ENCODE measurements at places on chromosomes 16 and 17.
A peak's percentile ranks its signal among the peaks of the same experiment; 100 is the strongest.

- DNase-seq: no peak
Measured at GRCh38 chr17:33050611-33051140, 59.0 kb downstream of the SPACA3 start.

DNA sequence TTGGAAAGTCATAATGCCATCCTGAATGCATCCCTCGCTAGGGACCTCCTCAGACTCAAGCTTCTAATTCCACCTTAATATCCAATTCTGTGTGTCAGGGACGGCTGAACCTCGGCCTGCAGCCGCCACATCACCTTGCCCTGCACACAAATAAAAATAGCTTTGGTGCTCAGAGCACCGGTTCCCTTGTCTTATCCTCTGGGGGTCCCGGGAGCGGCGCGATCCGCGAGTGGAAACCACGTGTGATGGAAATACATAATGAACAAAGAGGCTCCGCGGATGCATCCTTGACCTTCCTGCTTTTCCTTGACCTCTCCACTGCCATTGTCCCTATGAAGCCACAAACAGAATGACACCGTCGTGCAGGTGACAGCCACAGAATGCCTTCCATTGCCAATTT, 143.4 kb downstream of the ZNF423 start:
- no peak for DNase-seq

DNA sequence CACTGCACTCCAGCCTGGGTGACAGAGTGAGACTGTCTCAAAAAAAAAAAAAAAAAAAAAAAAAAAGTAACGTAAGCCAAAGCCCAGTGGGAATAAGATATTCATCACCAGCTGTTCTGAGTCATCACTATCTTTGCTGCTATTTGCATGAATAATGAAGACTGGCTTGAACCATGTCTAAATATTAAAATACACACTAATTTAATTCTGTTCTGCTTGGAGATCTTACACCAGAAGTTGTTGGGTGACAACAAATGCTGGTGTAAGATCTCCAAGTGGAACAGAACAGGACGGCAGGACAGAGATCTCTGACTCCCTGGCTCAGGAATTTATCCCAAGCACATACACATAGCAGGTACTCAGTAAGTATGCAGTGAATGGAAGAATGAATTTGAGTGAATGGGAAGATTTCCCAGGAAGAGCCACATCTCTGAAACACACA, 19.6 kb downstream of the DNAH17 start:
- no peak for DNase-seq

DNA sequence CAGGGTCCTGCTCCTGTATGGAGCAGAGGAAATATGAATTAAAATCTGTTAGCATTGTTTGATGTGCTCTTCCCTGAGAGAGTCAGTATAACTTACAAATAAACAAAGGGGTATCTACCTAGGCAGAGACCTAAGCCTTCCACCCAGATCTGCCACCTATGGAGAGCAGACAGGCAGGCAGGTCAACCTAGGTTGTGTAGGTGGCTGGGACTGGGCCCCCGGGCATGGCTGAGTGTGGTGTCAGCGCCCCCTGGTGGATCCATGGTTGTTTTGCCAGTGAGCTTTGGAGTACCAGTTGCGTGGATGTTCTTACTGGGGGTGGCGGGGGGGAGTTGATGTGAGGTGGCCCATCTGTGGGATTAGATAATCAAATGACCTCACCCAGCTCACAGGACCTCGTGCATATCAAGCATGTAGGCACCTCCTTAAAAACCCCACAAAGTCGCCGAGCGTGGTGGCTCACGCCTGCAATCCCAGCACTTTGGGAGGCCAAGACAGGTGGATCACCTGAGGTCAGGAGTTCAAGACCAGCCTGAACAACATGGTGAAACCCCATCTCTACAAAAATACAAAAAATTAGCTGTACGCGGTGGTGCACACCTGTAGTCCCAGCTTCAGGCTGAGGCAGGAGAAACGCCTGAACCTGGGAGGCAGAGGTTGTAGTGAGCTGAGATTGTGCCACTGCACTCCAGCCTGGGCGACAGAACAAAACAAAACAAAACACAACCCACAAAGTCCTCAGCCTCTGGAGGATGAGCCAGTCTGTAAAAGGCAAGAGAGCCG, 17.6 kb downstream of the DUS2 start:
- DNase-seq: peak; percentile 89

- no peak for DNase-seq
Measured at GRCh38 chr16:78407191-78407590, 307.7 kb downstream of the WWOX start.

GRCh38 chr16:64615630-64616280, 506.1 kb downstream of the CDH11 start:
- no peak for DNase-seq

- DNase-seq: no peak
Measured at GRCh38 chr16:73053364-73054124, 5.6 kb upstream of the ZFHX3 start.

DNA sequence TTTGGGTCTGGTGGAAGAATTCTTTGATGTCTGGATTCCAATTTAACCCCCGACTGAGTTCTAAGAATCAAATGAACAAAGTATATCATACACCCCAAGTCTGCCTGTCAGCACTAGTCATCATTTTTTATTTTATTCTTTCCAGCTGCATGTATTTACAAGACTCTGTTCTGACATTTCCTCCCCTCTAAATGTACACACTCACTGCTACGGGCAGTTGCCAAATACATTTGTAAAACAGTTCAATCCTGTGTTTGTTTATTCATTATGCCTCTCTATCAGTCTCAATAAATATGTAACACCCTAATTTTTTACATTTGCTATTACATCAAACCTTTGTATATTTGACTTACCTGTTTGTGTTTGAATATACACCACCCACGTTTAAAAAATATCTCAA, 422.3 kb upstream of the PSMD7 start:
- no peak for DNase-seq

- peak; percentile 54 for DNase-seq
Measured at GRCh38 chr16:30786936-30787612, at the start of gene ZNF629. Gene ZNF629, minus strand, starts transcription at chr16:30787205. Its CDS starts 2,723 bp downstream, at chr16:30784482.

- DNase-seq: no peak
Measured at GRCh38 chr17:4982305-4982704, 5.2 kb downstream of the CAMTA2 start.

GRCh38 chr17:76700617-76701470, 9.9 kb downstream of the MXRA7 start:
- DNase-seq: no peak

DNA sequence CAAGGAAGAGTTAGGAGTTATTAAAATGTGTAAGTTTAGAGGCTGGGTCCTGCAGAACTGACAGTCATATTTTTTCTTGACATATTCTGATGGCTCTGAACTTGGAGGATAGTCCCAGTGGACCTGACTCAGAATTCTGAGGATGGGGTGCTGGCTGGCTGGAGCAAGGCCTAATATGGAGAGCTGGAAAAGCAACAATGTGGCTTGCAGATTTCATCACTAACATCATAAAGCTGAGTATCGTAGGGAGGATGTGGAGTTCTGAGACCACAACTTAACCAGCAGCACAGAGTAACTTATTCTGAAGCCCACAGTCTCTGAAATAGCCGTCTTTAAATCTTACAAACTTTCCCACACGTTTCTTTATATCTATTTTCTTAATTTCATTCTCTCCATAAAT, 2.3 kb downstream of the KRTAP1-5 start:
- no peak for DNase-seq

DNA sequence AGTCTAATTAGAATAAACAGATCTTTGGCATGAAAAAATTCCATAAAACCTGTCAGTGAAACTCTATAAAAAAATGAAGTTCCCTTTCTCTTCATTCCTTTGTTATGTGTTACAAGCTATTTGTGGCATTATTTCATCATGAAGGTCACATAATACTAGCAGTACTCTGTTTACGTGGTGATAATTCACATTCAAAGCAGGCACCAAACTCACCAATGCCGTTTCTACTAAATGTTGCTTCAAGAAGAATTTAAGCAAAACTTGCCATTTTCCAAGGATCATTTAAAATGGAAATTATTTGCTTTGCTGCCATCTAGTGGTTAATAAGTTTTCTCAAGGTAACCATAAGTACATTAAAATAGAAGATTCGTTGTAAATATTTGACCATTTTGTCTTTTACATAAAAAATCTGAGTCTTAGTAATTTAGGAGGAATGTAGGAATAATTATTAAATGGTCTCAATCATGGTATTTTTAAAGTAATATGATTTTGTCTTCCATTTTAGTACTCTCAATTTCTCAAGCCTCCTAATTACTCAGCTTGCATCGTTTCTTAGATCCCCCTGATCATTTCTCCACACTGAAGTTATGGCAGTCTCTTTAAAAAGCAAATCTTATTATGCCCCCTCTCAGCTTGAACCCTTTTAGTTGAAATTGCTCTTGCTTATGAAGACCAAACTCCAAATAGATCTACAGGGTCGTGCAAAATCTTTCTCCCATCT, 80.8 kb downstream of the OMG start:
- peak; percentile 56 for DNase-seq

- DNase-seq: no peak
Measured at GRCh38 chr17:8700546-8700945, 44.1 kb downstream of the CCDC42 start.

- DNase-seq: no peak
Measured at GRCh38 chr17:33192951-33193911, 99.9 kb downstream of the ASIC2 start.

GRCh38 chr16:13727943-13728342, 192.0 kb upstream of the ERCC4 start:
- DNase-seq: no peak

- no peak for DNase-seq
Measured at GRCh38 chr16:82864332-82865040, 237.7 kb downstream of the CDH13 start.

DNA sequence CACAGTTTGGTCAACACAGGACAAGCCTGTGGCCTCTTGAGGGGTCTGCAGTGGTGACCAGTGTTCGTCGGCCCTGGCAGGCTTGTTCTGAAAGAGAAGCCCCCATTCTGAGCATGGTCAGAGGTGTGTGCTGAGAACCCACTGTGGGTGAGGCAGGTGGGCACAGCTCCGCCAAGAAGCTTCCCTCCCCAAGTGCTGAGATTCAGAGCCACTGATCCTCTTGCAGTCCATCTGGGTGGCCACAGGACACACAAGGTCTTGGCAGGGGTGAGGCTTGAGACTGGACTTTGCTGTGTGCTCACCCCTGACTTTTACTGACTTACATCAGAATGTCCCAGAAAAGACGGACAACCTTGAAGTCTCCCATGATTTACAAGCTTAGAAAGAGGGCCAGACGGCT, 18.7 kb downstream of the MPRIP start:
- DNase-seq: no peak

GRCh38 chr17:80646328-80646727, 101.7 kb downstream of the RPTOR start:
- no peak for DNase-seq

All from common myeloid progenitor, CD34-positive (primary cell).